ENCODE measurements at places on chromosomes 7 and 10.
A peak's percentile ranks its signal among the peaks of the same experiment; 100 is the strongest.

GRCh38 chr10:123142701-123143161, 5.2 kb upstream of the HMX2 start:
- DNase-seq = no peak

- DNase-seq = no peak
Observed at GRCh38 chr10:6388261-6388893, 185.6 kb downstream of the PFKFB3 start.

GRCh38 chr7:115973406-115973805, 57.2 kb downstream of the TFEC start:
- no peak for DNase-seq

- DNase-seq = peak; percentile 32
Observed at GRCh38 chr7:55557666-55558188, 14.6 kb downstream of the VOPP1 start.

DNA sequence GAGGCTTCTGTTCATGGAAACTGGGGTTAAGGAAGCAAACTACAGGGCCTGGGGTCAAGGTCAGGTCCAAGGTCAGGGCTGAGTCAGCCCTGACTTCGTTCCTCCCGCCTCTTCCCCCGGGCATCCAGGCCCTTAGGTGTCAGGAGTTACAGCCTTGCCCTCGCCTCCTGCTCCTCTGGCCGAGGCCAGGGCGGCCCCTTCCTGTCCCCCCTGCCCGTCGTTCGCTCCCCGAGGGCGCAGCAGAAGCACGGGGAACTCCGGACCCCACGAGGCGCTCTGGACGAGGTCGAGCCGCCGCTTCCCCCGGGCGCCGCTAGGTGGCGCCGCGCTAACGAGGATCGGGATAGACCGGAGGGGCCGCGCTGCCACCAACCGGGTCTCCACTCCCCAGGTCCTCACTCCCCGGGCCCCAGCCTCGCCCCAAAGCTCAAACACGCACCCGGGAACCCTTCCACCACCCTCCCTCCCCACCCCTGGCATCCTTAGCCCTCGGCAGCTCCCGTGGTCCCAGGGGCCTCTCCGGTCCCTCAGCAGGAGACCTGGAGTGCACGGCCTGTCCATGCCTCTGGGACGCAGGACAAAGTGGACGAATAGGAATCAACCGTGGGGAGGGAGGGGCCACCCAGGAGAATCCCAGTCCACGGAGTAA, 59.2 kb upstream of the MYL10 start:
- DNase-seq = peak; percentile 90

DNA sequence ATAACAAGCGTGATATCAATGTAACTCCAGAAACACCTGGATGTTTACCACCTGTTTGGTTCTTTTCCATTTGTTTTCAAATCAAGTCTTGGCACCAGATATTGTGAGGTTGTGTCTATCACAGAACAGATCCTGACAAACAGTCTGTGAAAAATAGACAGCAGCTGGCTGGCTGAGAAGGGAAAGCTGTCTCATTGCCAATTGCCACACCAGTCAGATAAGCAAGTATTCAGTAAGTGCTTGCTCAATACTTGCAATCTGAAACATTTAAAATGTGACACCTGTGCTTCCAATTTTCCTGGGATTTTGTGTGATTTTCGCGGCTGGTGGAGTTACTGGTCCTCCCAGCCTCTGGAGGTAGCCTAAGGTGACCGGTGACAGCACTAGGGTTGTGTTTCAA, 147.9 kb upstream of the MYO3A start:
- DNase-seq = no peak

DNA sequence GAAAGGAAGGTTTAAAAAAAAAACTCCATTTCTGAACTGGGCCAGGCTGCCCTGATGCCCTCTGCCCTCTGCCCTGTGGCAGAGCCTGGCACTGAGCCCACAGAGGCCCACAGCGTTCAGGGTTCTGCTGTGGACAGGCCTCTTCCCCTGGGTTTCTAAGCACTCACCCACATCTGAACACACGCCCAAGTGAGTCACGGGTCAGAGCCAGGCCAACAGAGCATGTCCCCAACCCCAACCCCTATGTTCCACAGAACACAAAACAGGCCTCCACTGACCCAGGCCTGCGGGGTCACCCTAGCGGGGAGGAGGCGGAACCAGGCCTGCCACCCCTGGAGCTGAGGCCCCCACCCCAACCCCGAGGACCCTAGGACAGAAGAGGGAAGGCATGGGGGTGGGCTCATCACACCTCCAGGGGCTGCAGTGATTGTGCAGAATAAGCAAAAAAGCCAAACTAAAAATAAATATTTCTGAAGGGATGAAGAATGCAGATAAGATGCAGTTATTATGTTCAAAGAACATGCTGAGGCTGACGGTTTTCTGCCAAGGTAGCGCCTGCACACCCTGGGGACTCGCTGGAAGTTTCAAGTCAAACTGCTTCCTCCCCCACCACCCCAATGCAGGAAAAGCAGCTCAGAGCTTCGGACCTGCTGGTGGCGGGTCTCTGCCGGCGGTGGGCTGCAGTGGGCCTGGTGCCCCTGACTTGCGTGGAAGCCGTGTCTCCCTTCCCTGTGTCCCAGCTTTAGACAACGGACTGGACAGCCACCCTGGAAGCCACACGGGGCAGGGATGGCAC, 5.4 kb downstream of the WDR86 start:
- no peak for DNase-seq

DNA sequence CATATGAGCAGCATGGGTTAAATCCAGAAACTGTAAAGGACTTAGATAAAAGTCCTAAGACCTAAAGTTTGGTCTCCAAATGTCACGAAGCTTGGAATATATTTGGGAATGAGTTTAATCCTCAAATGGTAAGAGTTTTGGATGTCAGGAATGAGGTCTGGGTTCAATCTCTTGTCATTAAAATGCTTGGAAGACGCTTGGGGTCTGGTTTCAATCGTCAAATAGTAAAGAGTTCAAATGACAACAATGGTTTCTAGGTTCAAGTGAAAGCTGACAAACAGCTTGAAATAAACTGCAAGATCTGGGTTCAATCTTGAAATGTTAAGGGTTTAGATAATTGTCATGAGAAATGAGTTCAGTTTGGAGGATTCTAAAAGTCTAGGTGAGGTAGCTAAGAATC, 385.5 kb upstream of the HPS1 start:
- no peak for DNase-seq

- DNase-seq = no peak
Observed at GRCh38 chr10:97393034-97393573, 8.0 kb downstream of the RRP12 start.

Data from activated naive CD8-positive, alpha-beta T cell treated with anti-CD3 and anti-CD28 coated beads, Interleukin-2, amount 50 U/mL, for 24 hours (primary cell).